Stimulated activated CD4-positive, alpha-beta T cell treated with anti-CD3 and anti-CD28 coated beads, Interleukin-15, amount 100 ng/mL, for 24 hours (primary cell): ENCODE measurements at places on chromosomes 5 and 9.
A peak's percentile ranks its signal among the peaks of the same experiment; 100 is the strongest.

DNA sequence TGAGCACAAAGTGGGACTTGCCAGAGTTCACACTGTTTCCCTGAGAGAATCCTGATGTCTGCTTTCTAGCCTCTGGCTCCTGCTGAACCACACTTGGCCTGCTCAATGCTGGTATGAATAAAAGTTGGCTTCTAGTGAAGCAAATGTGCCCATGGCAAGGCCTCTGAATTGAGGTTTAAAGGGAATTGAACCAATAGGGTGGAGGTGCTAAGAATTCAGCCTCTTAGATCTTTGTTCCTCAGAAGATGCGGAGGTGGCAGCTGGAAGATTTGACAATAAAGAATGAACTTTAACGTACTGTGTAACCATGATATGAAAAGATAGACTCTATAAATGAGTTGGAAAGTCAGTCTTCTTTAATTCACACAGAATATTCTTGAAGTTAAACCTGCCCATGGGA lies 57.2 kb downstream of the RASGRF2 start:
- DNase-seq, result peak; percentile 27

- DNase-seq, result no peak
These were observed 73.9 kb upstream of the PCSK1 start for GRCh38 chr5:96506866-96507527.

DNA sequence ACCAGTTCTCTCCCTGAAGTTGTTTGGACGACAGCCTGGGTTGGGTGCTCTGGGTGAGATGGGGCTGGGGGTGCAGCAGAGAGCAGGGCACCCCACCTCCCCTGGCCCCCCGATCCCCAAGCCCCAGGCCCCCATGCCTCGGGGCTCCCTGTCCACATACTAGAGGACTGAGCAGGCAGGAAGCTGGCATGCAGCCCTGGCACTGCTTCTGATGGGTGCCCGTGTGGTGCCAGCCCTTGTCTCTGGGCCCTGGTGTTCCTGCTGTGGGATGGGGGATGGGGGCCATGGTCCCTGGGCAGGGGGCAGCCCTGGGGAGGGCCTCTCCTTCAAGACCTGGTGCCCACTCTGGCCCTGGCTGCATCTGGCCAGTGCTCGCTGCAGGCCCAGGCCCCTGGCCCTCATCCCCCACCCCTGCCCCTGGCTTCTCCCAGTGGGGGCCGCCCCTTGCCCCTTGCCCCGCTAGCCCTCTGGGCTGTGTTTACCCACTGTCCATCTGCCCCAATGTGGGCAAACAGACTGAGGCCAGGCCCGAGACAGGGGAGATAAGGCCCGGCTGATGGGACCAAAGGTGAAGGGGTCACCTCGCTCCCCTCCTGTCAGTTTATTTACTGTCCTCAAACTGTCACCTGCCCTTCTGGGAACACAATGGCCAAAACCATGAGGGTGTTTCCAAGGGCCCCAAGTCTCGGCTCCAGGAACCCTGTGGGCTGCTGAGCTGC lies 67.3 kb upstream of the RXRA start:
- DNase-seq, result no peak

DNA sequence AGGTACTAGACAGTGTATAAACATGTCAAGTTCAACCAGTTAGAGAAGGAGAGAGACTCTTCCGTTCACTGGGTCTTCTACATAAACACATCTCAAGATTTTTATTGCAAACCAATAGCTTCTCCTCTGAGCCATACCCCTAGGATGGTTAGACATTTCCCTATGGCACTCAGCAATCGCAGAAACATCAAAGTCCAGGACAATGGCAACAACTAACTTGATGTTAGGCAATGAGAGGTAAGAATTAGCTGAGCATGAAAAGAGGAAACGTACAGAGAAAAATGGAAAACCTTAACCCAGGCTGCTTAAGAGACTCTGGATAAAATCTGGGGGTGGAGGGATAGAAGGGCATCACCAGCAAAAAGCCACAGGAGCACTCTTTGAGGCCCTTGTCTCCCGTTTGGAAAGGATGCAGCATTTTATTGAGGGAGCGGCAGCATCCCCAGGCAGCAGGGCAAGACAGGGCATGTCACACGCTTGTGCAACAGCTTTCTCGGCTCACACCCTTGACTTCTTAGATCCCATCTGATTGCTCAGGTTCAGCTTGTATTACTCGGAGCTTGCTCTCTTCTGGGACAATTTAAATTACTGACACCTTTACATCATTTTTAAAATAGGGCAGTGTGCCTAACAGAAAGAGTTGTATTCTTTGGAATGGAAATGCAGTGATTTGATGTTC lies 8.6 kb upstream of the PSAT1 start:
- DNase-seq, result no peak
